ENCODE measurements at places on chromosomes 7 and 10.

DNA sequence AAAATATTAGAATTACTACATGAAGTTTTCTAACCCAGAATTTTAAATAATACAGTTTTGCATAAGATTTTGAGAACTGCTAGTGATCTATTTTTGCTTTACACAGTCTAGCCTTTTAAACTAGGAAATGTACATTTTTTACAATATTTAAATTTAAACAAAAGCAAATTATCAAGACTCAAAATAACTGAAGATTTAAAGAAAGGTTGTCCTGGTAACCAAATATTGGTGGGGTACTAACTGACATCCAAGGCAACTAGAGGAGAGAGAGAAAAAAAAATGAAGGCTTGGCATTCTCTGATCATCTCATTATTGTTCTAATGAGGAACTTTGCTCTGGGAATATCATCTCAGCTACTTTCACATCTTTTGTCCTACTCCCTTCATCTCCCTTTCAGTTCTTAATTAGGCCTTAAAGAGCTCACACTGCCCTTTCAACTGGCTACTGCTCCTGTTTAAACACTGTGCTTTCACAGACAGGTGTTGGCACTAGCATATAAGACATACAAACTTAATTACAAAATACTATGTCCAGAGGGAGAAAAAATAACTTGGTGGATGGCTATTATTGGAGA is 33.7 kb downstream of the RAB11FIP2 start:
- DNase-seq: no peak

- DNase-seq: no peak
These were observed 110.2 kb downstream of the COL13A1 start for GRCh38 chr10:69911613-69912528.

DNA sequence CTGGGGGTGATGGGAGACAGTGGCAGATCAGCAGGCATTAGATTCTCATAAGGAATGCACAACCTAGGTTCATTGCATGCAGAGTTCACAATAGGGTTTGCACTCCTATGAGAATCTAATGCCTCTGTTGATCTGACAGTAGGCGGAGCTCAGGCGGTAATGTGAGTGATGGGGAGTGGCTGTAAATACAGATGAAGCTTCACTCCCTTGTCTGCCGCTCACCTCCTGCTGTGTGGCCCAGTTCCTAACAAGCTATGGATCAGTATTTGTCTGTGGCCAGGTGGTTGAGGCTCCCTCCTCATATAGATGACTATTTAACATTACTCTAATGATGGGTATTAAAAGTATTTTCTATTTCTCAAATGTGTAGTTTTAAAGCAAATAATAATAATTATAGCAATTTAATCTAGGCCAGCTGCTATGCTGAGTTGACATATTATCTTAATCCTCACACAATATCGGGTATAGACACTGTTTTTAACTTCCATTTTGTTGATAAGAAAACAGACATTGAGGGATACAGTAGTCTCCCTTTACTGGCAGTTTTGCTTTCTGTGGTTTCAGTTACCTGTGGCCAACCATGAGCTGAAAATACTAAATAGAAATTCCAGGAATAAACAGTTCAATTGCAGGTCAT is 39.9 kb downstream of the KIF20B start:
- DNase-seq: no peak

DNA sequence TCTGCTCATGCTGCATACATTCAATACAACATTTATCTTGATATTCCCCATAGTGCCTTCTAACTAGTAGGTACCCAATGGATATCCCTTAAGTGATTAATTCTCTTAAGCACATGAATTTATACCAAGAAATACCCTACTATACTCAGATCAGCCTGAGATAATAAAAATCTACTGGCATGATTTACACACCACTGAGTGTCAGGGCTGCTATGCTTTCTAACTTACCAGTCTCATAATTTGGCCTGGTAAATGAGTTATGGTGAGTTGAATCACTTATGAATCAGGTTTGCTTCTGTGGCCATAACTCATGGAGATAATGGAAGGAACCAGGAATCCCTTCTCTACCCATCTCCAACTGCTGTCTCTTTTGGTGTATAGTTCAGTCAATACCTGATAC is 122.8 kb downstream of the THSD7A start:
- DNase-seq: no peak

GRCh38 chr7:142353147-142354060 is 95.5 kb upstream of the PRSS58 start:
- no peak for DNase-seq

DNA sequence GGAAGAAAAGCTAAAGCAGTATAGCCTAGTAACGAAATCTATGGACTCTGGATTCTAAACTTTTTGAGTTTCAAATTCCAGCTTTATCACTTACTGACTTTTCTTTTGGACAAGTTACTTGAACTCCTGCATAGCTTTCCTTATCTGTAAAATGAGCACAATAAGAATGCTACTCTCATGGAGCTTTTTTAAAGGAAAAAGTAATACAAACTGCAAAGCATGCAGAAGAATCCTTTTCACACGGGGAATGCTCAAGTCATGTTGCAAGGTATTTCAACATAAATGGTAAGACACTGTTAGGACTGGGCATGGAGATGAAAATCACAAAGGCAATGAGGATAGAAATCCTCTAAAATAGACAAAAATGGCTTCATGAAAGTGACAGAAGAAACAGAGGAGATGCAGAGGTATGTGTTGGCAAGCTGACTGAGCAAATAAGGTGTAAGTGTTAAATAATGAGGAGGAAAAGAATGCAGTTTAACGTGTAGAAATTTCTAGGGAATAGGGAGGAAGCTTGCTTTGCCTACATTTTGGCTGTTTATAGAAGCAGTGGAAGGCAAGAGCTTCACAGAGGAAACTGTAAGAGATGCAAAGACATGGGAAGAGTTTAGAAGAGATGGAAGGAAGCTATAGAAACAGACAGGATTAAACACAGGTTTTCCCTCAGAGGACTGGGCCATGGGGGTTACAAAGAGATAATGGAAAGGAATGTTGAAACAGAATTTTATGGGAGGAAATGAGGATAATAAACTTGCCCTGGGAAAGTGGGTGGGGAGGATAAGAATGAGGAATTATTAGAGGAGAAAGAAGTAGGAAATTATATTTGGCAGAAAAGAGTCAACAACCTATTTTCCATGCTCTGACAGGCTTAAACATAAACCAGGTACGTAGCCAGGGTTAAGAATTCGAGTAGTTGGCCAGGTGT is 28.8 kb upstream of the SNX13 start:
- no peak for DNase-seq

- no peak for DNase-seq
These were observed 3.4 kb upstream of the CEP41 start for GRCh38 chr7:130444234-130444633.

- DNase-seq: no peak
These were observed 21.4 kb upstream of the GNAT3 start for GRCh38 chr7:80533287-80533686.

DNA sequence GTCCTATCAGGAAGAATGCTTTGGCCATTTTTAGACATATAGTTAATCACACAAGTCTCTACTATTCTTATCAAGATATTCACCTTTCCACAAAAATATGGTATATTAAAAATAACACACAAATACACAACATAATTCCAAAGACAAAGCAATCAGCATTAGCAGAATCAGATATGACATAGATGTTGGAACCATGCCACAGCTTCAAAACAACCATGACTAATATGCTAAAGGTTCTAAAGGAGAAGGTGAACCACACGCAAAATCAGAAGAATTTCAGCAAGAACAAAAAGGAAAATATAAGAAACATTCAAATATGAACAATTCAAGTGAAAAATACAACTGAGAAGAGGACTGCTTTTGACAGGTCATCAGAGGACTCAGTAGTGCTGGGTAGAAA is 670.2 kb upstream of the SORCS1 start:
- DNase-seq: no peak

DNA sequence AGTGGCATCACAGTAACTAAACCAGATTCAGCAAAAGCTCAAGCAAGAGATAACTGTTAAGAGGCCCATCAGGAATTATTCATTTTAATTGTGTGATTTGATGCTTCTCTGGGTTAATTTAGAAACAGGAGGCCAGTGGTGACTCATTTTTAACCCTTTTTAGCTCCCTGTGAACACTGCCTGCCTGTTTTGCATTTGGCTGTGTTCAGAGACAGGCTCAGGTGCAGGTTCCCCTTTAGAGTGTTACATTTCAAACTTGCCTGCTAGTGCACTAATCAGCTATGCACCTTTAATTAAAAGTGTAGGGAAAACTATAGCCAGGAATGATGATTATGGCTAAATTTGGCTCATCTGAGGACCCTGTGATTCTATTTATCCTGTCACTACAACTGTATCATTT is 6.5 kb downstream of the STAMBPL1 start:
- DNase-seq: no peak

- DNase-seq: no peak
These were observed 5.8 kb downstream of the TAF5 start for GRCh38 chr10:103373544-103373943.

- DNase-seq: no peak
These were observed 140.8 kb downstream of the ETV1 start for GRCh38 chr7:13848681-13849131.

DNA sequence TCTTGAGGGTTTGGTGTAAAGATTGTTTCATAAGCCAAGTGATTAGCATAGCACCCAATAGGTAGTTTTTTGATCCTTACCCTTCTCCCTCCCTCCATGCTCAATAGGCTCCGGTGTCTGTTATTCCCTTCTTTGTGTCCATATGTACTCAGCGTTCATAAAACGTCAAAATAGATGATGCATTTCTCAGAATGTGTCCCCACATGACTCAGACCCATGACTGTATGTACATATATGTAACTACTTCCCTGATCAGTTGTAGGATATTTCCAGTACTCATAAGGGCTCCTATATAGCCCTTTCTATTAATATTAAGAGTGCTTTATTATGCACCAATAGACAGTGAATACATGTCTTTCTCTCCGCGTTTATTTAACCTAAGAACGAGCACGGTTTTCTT is 466.9 kb downstream of the KIF20B start:
- DNase-seq: no peak

GRCh38 chr10:120741396-120741795 is 109.8 kb upstream of the WDR11 start:
- DNase-seq: no peak

DNA sequence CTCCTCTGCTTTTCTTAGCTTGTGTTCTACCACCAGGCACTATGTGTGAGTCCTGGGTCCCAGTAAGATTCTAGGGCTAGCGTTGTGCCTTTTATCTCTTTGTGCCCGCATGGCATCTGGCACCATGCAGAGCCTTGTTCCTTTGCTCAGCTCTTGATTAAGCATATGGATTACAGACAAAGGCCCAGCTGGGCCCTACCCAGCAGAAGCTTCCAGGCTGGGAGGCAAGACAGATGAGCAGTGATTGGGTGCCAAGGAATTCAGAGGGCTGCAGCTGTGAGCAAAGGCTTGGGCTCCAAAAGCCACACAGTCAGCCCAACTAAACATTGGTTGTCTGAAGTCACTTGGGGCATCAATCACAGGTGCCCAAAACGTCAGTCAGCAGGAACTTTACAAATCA is 2.0 kb downstream of the ACSM6 start:
- no peak for DNase-seq

- DNase-seq: no peak
These were observed 148.7 kb upstream of the ITGB1 start for GRCh38 chr10:33106767-33107166.

All from NCI-H1417 treated with DMSO at 0.1 percent for 48 hours (cell line).